Stimulated activated CD4-positive, alpha-beta T cell treated with anti-CD3 and anti-CD28 coated beads, Interleukin-2, amount 100 ng/mL, for 4 hours (primary cell): ENCODE measurements at places on chromosomes 3 and 15.

DNA sequence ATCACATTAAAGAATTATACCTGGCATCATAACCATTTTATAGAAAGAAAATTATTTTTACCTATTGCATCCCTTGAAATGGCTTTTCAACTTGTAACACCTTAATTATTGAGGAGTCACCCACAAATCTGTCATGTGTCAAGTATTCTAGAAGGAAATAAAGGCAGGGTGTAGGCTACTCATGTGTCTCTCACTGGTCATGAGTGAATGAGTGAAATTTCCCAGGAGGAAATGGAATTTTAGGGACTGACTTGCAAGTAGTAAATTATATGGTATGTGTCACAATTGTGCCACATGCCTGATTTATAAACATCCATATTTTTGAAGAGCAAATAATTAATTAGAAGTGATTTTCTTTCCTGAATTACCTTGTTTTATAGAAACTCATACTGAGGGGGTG lies 310.5 kb upstream of the ADAMTS9 start:
- no peak for DNase-seq

DNA sequence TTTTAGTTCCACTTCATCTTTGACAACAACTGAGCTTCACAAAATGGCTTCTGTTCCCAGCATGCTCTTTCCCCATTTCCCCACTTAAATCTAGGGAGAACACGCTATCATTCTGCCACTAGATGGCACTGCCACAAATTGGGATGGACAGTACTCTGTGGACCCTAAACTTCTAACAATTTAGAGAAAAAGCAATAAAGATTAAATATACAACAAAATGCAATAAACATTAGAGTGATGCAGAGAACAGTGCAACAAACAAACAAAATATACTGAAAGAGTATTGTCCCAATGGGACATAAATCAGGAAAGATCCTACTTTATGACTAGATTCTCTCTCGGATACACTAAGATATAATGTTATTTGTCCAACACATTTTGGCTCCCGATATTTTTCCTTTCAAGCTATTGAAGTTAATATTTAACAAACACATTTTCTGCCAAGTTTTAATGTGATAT lies 169.7 kb upstream of the TMCO5A start:
- DNase-seq: no peak

- DNase-seq: no peak
Measured at GRCh38 chr3:132034097-132034485, 723 bp downstream of the CPNE4 start.

- no peak for DNase-seq
Measured at GRCh38 chr3:178455226-178455625, 81.0 kb upstream of the KCNMB2 start.

DNA sequence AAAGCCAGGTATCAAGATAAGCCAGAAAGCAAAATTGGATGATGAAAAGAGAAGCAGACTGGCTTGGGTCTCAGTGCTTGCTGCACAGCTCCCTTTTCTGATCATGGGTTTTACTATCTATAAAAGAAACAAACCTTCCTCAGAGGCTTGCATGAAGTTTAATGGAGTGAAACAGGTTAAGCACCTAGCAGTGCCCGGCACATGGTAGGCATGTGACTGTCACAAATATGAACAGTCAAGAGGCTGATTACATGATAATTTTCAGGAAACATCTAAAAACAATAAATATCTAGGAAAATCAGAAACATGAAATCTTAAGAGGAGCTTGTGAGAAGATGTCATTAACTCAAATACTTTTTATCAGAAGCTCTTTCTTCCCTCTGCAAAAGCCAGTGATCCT lies 519.2 kb downstream of the EPHB1 start:
- DNase-seq: no peak

DNA sequence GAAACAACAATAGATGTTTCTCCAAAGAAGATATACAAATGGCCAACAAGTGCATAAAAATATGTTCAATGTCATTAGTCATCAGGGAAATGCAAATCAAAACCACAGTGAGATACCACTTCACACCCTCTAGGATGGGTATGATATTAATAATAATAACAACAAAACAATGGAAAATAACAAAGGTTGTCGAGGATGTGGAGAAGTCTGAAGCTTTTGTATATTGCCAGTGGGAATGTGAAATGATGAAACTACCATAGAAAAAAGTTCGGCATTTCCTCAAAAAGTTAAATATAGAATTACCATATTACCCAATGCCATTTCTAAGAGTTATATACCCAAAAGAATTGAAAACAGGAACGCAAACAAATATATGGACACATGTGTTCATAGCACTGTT lies 10.8 kb downstream of the BHLHE40 start:
- no peak for DNase-seq

- no peak for DNase-seq
Measured at GRCh38 chr3:100024520-100025303, 89.6 kb downstream of the FILIP1L start.

DNA sequence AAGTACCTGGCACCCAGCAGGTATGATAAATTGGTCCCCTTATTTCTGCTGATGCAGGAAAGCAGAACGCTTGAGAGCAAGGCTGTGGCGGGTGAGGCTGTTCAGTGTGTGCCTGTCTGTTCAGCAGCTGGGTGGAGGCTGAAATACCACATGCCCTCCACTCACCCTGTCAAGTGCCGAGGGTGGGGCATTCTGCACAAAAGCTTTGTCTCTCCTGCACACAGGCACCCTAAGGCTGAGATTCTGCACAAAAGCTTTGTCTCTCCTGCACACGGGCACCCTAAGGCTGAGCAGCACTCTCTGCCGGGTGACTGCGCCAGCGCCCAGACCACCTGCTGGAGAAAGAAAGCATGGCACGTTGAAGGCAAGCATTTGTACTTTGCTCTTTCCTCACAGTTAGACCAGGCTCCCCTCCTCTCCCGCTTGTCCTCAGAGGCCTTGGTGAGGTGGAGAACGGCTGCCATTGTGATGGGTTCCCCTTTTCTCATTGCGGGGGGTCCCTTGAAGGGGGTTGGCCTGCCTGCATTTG lies 97.5 kb downstream of the BDH1 start:
- no peak for DNase-seq

GRCh38 chr3:152486364-152486763 lies 217.6 kb downstream of the MBNL1 start:
- no peak for DNase-seq

- DNase-seq: no peak
Measured at GRCh38 chr3:48130321-48130904, 57.8 kb downstream of the CDC25A start.
